ENCODE measurements at places on chromosomes 1 and 21.
A peak's percentile ranks its signal among the peaks of the same experiment; 100 is the strongest.

DNA sequence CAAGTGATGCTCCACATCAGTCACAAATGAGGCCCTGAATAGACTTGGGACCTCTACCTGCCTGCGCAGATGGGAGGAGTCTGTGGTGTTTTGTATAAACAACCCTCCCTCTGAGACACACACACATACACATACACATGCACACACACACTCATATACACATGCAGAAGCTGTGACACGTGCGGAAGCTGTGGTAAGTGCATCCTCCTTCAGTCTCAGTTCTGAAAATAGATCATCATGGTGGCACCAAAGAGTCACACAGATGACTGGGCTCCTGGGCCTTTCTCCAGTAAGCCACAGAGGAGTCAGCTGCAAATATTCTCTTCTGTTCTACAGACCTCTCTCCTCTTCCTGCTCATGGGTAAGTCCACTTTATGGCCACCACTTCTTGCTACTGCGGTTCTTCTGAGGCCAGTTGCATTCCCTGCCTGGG is at the start of gene LY9:
Gene LY9 (plus strand): TSS at position 224 of the 433 bp plus-strand sequence. CDS start 14 bp downstream, at position 238.
- DNase-seq: peak; percentile 94

- no peak for DNase-seq
Observed at GRCh38 chr21:27359141-27359540, 392.3 kb upstream of the ADAMTS5 start.

- no peak for DNase-seq
Observed at GRCh38 chr1:201499191-201499590, 7.7 kb downstream of the CSRP1 start.

GRCh38 chr1:28811766-28812668 is at the start of gene OPRD1:
OPRD1 (plus strand) TSS chr1:28812170; CDS start chr1:28812384, 214 bp downstream.
- no peak for DNase-seq

GRCh38 chr21:42411197-42411869 is 7.6 kb downstream of the UBASH3A start:
- DNase-seq: no peak

DNA sequence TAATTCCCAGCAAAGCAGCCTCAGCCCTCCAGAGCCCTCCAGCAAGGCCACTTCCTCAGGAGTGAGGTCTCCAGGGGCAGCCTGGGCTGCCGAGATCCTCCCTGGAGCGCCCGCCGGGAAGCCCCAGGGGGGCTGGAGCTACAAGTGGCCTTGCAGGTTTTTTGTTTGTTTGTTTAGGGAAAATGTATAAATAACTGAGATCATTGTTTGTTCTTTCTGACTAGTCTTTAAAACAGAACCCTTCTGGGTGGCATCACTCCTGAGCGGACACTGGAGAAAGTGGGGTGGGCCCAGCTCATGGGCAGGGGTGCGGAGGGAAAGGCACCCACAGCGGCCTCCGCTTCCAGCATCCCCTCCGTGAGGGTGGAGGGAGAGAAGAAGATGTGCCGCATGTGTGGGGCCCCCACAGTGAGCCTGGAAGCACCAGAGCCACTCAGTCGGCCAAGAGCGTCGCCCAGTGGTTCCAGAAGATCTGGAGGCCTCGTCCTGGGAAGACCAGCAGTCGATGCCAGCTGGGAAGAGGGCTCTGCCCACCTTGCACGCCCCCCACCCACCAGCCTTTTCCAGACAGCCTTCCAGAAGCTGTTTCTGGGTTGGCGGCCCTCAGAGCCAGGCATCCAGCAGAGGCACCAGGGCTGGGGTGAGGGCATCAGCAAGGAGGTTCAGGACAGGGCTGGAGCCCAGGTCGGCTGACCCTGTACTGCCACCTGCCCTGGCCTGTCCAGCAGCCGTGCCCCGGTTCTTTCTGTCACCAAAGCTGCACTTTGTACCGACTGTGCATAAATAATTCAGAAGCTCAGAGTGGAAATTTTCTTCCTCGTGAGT is 34.6 kb downstream of the TFF3 start:
- no peak for DNase-seq

DNA sequence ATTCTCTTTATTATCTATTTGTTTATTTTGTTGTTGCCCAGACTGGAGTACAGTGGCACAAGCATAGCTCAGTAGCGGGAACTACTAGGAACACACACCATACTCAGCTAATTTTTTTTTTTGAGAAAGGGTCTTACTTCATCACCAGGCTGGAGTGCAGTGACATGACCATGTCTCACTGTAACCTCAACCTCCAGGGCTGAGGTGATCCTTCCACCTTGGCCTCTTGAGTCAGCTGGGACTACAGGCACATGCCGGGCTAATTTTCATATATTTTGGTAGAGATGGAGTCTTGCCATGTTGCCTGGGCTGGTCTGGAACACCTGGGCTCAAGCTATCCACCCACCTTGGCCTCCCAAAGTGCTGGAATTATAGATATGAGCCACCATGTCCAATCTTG is 5.3 kb upstream of the TXNIP start:
- no peak for DNase-seq

GRCh38 chr1:7298145-7298544 is 473.0 kb upstream of the VAMP3 start:
- DNase-seq: no peak

- no peak for DNase-seq
Observed at GRCh38 chr1:67514786-67515185, 84.6 kb upstream of the SERBP1 start.

GRCh38 chr1:56329970-56330369 is 249.4 kb downstream of the PLPP3 start:
- no peak for DNase-seq

GRCh38 chr1:88514544-88515060 is 169.5 kb upstream of the PKN2 start:
- no peak for DNase-seq

DNA sequence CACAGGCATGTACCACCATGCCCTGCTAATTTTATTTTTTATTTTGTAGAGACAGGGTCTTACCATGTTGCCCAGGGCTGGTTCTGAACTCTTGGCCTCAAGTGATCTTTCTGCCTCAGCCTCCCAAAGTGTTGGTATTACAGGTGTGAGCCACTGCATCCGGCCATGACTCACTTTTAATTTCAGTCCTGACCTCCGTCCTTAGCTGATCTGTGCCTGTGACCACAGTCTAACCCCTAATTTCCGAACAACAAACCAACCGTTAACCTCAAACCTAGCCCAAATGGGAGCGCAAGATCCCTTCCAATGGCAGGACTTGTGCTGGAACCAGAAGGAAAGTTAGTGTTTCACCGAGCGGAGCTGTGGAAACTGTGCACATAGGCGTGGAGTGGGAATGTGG is 29.3 kb upstream of the MAN1C1 start:
- DNase-seq: no peak

GRCh38 chr1:9500756-9501754 is 38.2 kb upstream of the SLC25A33 start:
- no peak for DNase-seq

DNA sequence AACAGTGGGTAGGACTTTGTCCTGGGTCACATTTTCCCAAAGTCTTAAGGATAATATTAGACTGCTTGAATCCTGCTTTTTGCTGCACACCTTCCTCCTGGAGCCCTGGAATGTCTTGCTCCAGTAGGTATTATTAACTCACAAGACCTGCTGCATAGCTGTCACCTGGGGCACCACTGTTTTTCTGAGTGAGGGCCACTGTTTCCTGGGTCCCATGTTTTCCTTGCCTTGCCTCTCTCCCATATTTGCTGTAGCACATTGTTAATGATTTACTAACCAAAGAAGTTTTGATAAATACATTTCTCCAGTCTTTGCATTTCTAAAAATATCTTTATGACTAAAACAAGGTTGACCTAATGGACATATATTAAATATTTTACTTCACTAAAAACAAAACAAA is 22.5 kb upstream of the FCAMR start:
- DNase-seq: no peak

DNA sequence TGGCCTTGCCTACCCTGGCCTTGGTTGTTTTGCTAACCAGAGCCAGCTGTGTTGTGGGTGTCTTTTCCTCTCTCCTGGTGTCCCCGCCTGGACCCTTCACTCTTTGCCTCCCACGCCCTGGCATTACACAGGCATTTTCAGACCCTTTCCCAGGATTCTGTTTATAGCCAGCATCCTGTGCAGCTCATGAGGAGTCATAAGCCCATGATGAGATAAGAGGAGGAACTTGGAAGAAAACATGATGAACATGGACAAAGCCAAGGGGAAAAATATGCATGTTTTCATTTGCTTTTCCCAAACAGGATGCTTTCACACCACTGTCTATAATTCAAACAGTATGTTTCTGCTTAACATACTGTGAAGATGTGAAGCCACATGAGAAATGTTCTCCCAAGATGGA is 18.7 kb upstream of the WARS2 start:
- DNase-seq: no peak

DNA sequence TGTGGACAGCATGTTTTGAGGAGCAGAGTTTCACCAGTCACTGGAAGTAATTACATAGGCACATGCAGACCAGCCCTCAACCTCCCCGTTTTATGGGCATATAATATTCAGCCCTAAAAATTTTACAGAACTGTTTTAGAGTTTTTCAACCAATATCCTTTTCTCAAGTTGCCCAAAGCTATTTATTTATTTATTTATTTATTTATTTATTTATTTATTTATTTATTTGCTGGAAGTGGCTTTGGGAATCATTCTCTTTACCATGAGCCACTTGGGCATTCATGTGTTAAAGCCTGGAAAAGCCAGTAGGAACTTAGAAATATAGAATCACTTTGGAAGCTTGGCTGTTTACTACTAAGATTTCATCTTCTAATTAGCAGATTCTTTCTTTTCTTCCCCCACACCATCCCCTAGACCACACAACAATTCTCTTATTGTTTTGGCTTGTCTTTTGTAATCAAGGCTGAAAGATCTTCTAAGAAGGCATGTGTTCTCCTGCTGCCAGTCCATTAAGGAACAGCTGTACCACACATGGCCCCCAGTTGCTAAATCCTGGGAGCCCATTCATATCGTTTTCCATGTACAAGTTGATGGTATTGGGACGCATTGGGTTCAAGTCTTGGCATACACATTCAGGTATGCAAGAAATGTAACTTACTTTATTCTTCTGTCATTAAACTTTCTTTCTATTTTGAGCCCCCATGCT is 220.0 kb downstream of the PAPPA2 start:
- no peak for DNase-seq

DNA sequence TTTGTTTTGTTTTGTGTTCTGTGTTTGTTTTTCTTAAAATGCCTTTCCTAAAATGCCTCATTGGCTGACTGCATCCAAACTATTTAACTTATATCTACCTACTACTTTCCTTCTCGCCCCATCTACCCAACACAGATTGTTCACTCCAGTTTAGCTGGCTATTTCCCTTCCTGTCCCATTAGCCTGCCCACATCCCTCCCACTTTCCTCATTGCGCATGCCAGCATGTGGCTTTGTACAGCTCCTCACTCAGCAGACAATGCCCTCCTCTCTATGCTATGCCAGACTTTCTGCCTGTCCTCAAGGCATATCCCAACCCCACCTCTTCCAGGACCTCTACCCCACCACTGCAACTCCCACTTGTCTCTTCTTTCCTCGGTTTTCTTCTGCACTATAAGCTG is 94.7 kb upstream of the C1orf21 start:
- DNase-seq: no peak

DNA sequence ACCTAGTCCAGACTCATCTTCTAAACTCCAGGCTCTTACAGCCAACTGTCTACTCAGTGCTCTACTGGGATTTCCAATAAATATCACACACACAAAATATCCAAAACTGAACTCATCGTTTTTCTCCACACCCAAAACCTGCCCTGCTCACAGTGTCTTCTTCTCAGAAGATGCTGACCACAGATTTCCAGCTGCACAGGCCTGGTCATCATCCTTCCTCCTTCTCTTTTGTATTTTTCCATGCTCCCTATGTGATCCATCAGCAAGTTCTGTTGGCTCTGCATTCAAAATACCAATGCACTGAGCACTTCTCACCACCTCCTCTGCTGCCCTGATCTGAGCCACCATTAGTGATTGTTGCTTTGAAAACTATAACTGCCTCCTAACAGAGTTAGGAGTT is 159.5 kb upstream of the KAZN start:
- DNase-seq: no peak

DNA sequence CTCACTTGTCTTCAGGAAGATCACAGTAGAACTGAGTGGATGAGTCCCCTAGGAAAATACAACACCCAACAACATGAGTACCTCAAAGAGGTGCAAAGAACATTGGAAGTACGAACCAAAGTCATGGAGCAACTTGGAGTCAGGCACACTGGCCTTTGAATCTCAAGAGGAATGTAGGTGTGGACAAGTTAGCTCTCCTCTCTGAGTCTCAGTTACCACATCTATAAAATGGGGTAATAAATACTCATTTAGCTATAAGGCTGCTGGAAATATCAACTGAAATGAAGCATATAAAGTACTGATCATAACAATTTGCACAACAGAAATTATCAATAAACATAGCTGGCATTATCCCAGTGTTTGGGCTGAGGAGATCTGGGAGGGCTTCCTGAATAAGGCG is 96.7 kb upstream of the JUN start:
- DNase-seq: no peak

- no peak for DNase-seq
Observed at GRCh38 chr1:175788586-175789252, 45.3 kb upstream of the TNR start.

DNA sequence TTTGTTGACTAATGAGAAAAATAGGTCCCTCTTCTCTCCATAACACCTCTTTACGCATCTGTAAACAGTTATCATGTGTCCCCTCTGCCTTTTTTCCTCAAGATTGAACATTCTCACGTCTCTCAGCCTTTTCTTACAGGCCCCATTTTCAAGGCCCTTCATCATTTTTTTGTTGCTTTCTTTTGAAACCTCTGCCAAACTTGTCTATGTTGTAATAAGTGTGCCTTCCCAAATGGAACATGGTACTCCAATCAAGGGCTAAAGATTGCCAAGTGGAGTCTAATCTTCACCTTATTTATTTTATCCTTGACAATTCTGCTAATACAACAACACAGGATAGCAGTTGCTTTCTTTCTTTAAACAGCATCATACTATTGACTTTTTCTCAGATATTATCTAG is 280.3 kb downstream of the USH2A start:
- no peak for DNase-seq

DNA sequence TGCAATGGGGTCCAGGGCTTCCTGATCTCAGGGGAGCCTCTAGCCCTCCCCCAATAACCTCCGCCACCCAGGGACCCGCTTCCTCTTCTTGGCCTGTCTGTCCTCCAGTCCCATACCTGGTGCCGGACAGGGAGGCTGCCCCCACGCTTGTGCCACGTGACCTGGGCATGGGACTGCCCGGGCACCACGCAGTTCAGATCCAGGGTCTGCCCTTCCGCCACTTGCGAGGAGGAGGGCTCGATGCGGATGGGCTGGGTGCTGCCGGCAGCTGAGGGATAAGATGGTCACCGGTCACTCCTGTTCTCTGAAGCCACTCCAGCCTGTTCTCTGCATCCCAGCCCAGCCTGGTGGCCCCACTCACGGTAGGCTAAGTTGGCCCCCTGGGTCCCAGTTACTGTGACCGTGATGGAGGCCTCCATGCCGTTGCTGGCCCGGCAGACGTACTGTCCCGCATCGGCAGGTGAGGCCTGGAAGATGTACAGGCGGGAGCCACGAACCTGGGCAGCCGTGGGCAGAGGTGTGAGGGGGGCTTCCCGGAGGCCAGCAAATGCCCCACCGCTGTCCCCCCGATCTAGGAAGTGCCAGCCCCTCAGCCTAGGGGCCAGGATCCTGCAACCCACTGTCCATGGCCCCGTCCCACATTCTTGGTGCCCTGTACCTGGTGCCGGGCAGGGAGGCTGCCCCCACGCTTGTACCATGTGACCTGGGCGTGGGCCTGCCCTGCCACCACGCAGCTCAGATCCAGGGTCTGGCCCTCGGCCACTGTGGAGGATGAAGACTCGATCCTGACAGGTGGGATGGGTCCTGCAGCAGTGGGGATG is 39.6 kb downstream of the LDLRAD2 start:
- DNase-seq: no peak

- DNase-seq: no peak
Observed at GRCh38 chr1:161359291-161359690, 8.4 kb downstream of the CFAP126 start.
